ENCODE measurements at places on chromosomes 6 and 20.
A peak's percentile ranks its signal among the peaks of the same experiment; 100 is the strongest.

- no peak for DNase-seq
These were observed 27.0 kb upstream of the ETV7 start for GRCh38 chr6:36414481-36414880.

GRCh38 chr20:50460608-50461267, 49.4 kb upstream of the PTPN1 start:
- peak; percentile 67 for DNase-seq

DNA sequence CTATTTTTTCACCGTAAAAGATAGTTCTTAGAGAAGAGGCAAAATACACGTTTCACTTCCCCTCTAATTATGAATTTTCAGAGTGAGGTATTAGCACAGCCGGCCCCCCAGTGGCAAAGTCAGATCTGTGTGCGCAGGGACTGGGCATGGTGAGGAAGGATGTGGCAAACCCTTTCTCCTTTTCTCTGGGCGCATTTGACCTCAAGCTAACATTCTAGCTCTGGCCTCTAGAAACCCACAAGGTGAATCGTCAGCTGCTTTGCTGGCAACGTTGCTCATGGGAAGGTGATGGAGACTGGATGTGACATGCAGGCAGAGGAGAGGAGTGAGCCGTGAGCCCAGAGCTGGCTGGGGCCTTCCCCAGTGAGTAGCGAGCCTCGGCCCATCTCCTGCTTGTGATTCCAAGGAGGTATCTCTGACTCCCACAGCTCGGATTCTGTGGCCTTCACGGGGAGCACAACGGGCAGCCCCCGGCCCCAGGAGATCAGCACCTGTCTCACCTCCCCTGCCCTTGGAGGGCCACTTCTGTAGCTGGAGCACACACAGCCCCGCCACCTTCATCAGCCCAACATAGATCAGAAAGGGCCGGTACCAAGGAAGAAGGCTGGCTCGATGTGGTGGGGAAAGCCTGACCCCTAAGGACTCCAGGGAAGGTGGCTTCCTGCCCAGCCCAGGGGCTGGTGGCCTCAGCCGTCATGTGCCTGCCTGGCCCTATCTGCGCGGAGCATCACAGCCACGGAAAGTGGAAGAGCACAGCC, 152.8 kb downstream of the TAF4 start:
- peak; percentile 65 for DNase-seq

GRCh38 chr6:116595247-116595646, 21.0 kb upstream of the RSPH4A start:
- no peak for DNase-seq

GRCh38 chr6:4774296-4774695, 1.9 kb upstream of the CDYL start:
- DNase-seq = no peak

DNA sequence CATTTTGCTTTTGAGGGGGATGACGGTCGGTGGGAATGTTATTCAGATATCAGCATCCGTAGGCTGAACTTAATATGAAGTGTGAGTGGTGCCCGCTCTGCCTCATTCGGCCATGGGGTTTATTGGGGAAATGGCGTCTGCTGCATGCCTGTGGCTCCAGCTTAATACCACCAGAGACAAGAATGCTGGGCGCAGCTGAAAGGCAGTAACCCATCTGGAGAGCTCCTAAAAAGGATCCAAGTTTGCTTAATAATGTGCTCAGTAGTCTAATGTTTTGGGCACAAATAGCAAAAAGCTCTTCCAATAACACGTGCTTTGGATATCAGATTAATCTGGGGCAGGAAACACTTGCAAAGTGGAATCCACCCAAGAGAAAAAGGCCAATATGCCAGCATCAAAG, 273.0 kb upstream of the TAB2 start:
- no peak for DNase-seq

- no peak for DNase-seq
These were observed 13.6 kb downstream of the ARID1B start for GRCh38 chr6:156790711-156791319.

GRCh38 chr6:21138336-21139069, 455.0 kb upstream of the SOX4 start:
- DNase-seq = no peak

GRCh38 chr20:62711703-62712101, 3.1 kb downstream of the NTSR1 start:
- DNase-seq = no peak

- no peak for DNase-seq
These were observed 36.1 kb upstream of the MAP7 start for GRCh38 chr6:136586295-136586694.

- DNase-seq = no peak
These were observed 638 bp downstream of the BLCAP start for GRCh38 chr20:37526839-37527637.

DNA sequence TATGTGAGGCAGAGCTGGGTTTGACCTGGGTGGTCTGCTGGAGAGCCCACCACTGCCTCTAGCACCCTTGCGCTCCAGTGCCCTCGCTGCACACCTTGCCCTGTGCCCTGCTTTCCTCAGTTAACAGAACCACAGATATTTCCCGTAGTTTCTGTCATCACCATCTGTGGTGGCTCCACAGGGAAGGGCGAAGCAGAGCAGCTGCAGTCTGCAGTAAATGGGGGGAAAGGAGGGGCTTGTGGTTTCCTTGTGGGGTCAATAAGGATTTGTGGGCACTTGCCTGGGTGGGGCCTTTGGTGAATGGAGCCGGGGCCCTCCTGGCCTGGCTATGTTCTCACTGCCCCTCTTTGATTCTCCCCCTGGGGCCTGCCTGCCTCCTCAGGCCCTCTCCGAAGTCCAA, 21.2 kb upstream of the CCDC167 start:
- DNase-seq = no peak

DNA sequence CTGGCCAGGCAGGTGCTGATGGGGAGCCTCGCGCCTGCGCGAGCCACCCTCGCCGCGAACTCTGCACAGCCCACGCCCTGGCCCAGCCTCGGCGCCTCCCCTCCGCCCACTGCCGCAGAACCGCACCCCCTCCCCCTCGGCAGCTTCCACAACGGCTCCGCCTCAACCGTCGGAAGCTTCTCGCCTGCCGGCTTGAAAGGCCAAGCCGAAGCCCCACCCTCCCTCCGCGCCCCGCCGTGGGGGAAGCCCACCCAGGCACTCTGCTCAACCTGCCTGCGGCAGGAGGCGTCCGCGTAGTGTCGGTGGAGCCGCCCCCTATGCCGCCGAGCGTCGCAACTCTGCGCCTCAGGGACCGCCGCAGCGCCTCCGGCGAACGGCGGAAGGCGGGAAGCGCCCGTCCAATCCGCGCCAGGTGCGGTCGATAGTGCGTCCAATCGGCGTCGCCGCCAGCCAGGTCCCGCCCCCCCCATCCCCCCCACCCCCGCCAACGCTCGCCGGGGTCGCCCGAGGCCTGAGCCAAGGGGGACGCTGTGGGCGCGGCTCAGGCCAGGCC, at the start of gene SYCP2:
Gene SYCP2, minus strand, starts transcription at position 342 of the 553 bp plus-strand sequence. CDS start 11,224 bp downstream, outside the sequence.
- no peak for DNase-seq

DNA sequence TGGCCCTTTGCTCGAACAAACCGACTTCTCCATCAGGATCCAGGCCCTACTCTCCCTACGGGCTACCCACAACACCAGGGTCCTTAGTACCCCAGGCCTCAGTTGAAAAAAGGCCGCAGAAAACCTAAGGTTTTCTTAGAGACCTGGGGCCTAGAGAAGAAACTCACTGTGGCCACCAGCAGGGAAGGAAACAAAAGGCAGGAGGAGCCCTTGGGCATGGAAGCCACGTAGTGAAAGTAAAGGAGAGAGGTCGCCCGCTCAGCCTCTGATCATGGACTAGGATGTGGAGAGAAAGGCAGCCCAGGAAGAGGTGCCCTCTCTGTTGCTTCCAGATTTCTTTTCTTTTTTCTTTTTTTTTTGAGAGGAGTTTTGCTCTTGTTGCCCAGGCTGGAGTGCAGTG, 31.5 kb downstream of the CPNE5 start:
- no peak for DNase-seq

GRCh38 chr6:169473663-169474062, 220.0 kb upstream of the THBS2 start:
- no peak for DNase-seq

GRCh38 chr6:15585760-15586214, 77.0 kb downstream of the DTNBP1 start:
- no peak for DNase-seq

DNA sequence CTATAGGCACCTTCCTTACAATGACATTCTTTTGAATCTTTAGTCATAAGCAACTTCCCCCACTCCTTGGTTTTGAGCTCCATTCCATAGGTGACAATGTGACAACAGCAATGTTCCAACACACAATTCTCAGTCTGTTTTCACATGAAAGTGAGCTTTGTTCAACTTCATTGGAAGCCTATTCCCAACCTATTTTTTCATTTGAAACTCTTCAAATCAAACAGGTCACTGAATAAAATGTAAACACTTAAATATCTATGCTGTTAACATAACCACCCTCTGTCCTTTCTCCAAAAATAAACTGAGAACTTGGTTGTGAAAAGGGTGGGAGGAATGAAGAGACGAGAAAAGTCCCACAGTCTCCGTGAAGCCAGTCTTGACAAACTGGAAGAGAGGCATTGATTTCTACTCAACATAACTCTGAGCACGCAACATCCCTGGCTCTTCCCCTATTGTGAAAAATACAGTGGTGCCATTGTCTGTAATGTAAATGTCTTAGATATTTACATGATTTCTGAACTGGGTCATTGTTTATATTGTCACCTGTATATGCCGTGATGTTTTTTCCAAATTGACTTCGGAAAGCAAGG, 343.1 kb downstream of the TFAP2A start:
- DNase-seq = no peak

DNA sequence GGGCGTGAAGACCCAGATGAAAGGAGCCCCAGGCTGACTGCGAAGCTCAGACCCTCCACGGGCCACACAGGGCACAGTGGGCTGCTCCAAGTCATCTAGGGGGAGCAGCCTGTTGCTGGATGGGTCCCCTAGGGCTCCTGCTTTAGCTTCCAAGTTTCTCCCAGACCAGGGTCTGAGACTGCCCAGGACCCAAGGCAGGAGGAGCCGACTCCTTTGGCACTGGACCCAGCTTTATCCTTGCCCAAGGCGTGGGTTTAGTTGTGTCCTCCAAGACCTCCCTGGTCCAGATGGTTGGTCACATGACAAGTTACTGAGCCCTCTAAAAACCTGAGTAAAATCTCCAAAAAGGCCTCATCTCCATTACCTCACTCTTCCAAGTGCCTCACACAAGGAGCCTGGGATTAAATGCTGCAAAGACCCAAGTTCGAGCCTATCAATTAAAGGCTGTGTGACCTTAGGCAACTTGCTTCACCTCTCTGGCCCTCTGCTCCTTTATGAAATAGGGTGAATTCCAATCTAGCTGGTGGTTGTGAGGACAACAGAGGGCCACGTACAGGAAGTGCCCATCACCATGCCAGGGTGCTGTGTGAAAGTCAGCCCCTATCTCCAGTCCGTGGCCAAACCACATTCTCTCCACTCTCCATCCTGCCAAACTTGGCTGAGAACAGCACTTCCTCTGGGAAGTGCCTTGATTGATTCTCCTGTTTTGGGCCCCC, 2.5 kb downstream of the NECAB3 start:
- no peak for DNase-seq

GRCh38 chr20:60749804-60750602, 502.1 kb upstream of the CDH4 start:
- no peak for DNase-seq

GRCh38 chr6:29005183-29005885, at the start of gene ZNF311:
Gene ZNF311 (minus strand): TSS chr6:29005315. CDS start chr6:29003954, 1,361 bp downstream.
- no peak for DNase-seq

- peak; percentile 57 for DNase-seq
These were observed 22.4 kb upstream of the SNX9 start for GRCh38 chr6:157800420-157801237.

DNA sequence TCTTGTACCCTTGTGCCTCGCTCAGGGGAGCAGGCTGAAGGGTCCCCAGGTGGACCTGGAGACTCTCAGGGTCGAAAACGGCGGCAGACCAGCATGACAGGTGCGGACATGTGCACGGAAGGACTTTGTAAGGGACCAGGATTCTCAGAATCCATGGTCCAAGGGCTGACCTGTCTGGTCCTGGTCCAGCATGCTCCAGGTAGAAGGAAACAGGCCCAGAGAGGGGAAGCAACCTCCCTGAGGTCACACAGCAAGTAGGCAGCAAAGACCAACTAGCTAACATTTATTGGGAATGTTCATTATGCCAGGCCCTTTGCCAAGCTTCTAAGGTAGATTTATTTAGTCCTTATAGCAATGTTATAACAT, 5.9 kb downstream of the CDKN1A start:
- DNase-seq = no peak

- DNase-seq = no peak
These were observed 88.5 kb downstream of the PSMG4 start for GRCh38 chr6:3347247-3347646.

DNA sequence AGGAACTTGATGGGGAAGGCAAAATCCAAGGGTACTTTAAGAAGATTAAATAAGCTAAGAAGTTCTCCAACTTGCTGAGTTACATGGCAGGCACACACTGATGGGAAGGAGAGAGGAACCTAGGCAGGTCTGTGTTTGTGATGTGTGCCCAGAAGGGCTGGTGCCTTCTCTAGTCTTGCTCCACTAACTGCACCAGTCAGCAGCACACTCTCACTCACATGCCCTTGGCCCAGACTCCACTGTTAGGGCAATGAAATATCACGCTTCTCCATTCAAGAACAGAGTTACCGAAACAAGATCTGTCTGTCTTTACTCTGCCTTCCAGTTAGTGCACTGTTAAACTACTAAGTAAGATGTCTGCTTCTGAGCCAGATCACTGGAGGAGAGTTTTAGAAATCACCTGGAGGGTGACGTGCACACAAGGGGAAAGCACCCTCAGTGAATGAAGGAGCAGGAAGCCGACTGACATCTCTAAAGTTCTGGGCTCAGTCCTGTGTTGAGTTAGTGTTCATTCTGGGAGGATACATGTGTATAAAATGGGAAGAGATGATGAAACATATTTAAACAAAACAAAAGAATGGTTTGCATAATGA, 251.1 kb downstream of the FOXC1 start:
- DNase-seq = peak; percentile 12

DNA sequence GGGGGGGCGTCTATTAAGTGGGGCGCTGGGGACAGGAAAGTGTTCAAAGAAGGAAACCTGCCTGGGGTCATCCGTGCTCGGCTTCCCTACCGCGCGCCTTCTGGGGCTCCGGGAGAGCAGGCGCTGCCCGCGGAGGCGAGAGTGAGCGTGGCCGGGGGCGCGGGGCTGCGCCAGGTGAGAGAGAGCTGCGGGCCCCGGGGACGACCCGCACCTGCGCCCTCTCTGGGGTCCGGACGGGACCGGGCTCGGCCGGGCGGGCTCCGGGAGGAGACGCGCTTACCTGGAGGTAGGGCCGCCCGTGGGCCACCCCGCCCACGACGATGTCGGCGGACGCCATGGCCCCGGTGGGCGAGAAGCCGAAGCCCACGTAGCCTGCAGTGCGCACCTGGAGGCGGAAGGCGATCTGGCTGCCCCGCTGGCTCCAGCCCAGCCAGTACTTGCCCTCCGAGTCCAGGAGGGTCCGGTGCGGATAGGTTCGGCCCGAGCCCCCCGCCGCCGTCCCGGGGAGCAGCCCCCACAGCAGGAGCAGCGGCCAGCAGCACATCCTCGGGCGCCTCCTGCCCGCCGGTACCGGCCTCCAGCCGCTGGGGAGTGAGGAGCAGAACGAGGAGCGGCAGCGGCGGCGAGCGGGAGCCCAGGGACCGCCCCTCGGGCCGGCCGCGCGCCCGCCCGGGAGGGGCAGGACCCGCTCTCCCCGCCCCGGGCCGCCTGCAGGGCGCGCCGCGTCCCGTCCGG, at the start of gene MOXD1:
Gene MOXD1, minus strand, starts transcription at position 593 of the 735 bp plus-strand sequence. Its CDS starts 49 bp downstream, at position 544.
- peak; percentile 34 for DNase-seq

GRCh38 chr6:10407018-10407673, 7.7 kb downstream of the TFAP2A start:
- no peak for DNase-seq

- DNase-seq = no peak
These were observed 119.2 kb upstream of the ARG1 start for GRCh38 chr6:131453803-131454202.
